NCI-H69 (cell line): ENCODE measurements at places on chromosomes 1 and 21.

- no peak for DNase-seq
These were observed 82.9 kb upstream of the ARTN start for GRCh38 chr1:43850591-43851233.

- DNase-seq = no peak
These were observed 137.9 kb downstream of the DAB1 start for GRCh38 chr1:57285992-57286391.

DNA sequence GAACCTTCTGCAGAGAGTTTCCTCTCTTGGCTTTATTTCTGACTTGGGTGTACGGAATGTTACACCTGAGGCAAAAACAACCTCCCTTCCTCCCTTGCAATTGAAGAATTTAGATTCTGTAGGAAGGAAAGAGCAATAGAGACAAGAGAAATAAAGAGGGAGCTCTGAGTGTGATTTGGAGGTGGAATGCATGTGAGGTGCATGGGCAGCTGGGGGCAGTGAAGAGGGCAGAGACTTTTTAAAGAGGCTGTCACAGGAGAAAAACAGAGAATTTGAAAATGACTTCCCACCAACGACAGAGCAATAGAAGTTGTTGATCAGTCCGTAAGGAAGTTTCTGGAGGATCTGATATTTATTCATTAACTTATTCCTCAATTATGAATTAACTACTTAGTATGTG, 172.0 kb upstream of the B3GALT2 start:
- no peak for DNase-seq

DNA sequence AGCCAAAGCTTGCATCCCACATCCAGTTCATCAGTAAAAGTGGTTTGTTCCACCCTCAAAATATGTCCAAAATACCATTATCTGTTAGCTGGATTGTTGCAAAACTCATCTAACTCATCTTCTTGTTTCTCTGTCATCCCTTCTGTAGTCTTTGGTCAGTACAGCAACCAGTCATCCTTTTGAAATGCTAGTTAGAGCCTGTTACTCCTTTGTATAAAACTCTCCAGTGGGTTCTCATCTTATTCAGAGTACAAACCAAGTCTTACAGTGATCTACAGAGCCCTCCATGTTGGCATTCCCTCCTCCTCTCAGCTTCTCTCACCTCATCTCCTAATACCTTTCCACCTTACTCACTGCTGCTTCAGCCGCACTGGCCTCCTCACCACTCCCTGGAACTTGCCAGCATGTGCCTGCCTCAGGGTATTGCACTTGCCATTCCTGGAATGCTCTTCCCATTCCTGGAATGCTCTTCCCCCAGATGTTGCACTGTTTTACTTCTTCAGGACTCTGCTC, 70.6 kb downstream of the LAMC1 start:
- no peak for DNase-seq

GRCh38 chr1:169630006-169630405, at the start of gene SELP:
Gene SELP (minus strand): TSS chr1:169630124. CDS start chr1:169630074, 50 bp downstream.
- no peak for DNase-seq

DNA sequence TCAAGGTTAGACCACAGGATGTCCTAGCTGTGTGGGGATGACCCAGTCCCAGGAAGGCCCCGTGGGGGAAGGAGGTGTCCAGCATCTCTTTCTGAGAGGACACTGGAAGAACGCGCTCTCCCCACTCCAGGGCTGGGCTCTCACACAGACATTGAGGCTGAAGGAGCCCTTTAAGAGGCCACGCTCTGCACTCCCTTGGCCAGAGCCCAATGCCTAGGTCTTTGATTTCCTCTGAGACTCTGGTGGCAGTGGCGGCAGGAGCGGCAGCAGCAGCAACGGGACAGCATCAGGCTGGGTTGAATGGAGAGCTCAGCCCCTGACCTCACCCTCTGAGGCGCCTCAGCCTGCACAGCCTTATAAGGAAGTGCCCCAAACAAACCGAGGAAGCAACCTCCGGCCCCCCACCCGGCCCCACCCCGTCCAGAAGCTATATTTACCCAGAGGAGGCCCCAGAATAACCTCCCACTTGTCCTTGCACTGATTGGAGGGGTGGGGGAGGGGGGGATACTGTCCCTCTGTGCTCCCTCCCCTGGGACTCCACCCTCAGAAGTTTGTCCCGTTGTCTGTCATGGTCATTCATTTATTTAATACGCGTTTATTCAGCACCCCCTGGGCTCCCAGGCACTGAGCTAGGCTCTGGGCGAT, 12.3 kb downstream of the NES start:
- DNase-seq = no peak

DNA sequence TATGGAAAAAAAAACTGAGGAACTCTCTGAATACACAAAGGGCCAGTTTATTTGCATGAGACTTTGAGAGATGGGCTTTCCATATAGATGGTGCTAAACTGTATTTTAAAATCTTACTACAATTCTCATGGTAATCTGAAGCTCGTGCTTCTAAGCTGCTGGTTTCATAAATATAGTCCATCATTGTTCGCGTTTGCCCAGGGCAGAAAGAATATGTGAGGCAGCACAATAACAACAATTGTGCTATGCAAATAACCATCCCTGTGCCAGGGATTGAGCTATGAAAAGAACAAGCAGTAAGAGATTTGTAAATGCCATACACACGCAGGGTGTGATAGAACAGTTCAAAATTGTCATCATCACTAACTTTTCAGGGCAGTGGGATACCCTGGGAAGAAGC, 4.9 kb upstream of the EPS15 start:
- peak; percentile 3 for DNase-seq

GRCh38 chr1:201469645-201470074, 672 bp upstream of the PHLDA3 start:
- DNase-seq = no peak
